ENCODE measurements at places on chromosomes 2 and 18.

GRCh38 chr2:74052732-74053710, 68.3 kb downstream of the TET3 start:
- DNase-seq: no peak

DNA sequence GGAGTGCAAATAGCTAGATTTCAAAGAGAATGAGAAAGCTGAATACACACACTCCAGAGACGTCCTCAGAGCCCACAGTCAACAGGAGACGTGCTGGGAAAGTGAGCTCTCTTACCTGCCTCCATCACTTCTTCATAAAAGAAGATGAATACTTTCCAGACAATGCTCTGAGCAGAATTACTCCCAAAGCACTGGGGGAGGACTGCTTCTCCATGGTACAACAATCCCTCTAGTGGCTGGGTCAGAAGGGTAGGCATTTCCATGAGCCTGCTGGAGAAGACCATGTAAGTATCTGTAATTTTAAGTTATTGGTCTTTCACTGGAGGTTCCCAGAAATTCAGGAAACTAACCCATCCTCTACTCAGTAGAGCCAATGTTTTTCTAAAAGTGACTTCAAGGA, 190.3 kb downstream of the RBM43 start:
- no peak for DNase-seq

- DNase-seq: no peak
Observed at GRCh38 chr18:69177702-69178101, 223.0 kb upstream of the DOK6 start.

DNA sequence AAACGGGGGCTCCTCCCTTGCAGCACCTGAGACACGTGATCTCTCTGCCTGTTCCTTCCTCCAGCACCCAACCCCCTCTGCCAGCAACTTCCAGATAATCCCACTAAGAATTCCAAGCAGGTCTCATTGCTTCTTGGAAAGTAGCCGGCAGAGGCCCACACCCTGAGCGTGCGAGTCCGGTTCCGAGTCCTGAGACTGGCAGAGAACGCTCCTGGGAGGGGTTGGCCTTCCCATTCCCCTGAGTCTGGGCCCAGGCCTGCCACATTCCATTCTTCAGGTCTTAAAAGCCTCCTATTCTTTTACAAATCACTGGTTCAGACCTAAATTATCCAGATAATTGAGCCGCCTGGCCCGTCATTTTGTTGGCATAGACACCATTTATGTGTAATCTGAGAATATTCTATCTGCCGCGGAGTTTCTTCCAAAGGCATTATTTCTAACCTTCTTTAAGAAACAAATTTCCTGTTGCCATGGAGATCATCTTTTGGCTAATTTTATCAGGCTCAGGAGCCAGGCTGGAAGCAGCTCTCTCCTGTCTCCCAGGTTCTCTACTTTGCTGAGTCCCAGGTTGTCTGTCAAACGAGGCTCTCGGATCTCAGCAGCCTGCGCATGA, 165.4 kb downstream of the MYCN start:
- no peak for DNase-seq

DNA sequence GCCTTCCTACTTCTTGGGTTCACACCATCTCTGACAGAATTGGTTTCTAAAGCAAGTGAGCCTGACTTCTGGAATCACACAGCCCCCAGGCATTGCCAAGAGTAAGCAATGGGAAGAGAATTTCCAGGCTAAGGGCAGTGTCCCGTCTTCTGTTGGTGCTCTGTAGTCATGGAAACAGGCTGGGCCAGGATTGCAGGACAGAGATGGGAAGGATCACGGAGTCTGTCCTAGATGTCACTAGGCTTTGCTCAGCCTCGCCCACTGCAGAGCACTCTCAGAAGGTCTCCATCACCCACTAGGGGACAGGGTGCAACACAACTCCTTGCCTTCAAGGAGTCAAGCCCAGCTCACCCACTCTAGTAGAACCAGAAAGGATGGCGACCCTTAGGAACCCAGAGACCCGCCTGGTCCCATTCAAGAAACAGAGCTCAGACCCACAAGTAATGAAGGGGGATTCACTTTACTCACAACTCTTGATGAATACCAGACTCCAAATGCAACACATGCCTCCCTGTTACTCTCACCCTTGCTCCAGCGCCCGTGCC, 48.6 kb upstream of the TEX51 start:
- DNase-seq: no peak

- no peak for DNase-seq
Observed at GRCh38 chr2:33326100-33326499, 150.3 kb upstream of the RASGRP3 start.

DNA sequence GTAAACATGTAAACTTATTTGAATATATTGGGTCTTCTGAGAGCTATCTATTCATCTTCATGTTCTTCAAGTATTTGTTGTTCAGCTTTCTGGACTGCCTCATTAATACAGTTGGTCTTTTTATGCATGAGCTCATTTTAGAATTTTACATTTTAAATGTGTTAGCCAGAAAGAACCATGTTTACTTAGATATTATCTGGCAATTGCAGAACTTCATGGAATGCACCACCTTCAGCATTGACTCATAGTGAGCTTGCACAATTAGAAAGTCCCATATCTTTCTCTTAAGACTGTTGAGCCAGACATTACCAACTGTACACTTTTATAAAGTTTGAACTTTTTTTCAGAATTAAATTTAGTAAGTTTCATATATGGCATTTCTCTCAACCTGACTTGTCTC, 536.7 kb downstream of the RIT2 start:
- no peak for DNase-seq

- no peak for DNase-seq
Observed at GRCh38 chr2:150346806-150347205, 140.7 kb downstream of the RND3 start.

GRCh38 chr2:105621038-105621437, 123.7 kb upstream of the NCK2 start:
- no peak for DNase-seq

DNA sequence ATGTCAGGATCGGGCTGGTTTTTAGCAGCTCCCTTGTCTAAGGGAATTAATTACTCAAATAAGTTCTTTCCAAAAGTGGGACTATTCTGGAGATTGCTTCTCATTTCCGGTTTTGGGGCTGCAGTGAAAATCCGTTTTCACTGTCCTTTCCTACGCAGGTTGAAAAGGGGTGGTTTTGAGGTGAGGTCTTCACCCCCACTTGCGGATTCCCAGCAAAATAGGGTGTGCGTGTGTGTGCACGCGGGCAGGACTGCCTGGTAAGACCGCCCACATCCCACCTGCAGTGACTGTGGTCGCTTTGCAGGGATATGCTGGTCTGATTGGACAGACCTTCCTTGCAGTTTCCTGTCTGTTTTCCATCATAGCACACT, 472 bp upstream of the PLEKHM3 start:
- peak; percentile 8 for DNase-seq

DNA sequence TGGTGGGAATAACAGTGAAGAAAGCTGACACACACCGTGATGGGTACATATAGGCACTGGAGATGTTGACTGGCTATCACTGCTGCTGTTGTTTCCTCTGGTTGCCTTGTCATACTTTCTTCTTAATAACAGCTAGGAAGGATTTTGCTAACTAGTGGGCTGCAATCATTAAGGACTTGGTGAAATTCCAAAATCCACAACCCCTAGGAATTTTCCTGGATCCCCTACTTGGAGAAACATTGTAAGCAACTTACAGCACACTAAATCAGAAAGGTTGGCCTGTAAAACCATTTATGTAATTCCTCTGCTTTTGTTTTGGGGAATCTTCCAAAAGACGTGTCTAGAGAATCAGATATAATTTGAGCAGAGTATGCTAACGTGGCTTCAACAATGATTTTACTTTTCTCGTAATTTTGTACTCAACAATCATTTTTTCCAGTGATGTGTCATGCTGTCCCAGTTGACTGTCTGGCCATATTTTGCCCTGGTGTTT, 8.0 kb upstream of the COL3A1 start:
- no peak for DNase-seq

DNA sequence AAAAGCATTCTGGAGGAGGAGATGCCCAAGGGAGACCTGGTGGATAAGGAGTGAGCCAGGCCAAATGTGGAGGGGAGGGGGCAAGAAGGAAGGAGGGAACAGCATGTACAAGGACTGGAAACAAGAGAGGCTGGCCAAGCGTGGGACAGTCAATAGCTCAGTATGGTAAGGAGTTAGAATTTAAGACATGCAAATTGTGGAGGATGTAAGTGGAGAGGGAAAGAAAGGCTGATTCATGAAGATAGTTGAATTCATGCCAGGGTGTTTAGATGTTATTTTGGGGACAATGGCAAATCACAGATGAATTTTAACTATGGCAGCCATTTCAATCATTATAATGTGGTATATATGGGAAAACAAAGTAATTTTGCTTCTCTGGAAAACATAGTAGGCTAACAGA, 462.3 kb downstream of the MEIS1 start:
- no peak for DNase-seq
